ENCODE measurements at places on chromosomes 3 and 15.

DNA sequence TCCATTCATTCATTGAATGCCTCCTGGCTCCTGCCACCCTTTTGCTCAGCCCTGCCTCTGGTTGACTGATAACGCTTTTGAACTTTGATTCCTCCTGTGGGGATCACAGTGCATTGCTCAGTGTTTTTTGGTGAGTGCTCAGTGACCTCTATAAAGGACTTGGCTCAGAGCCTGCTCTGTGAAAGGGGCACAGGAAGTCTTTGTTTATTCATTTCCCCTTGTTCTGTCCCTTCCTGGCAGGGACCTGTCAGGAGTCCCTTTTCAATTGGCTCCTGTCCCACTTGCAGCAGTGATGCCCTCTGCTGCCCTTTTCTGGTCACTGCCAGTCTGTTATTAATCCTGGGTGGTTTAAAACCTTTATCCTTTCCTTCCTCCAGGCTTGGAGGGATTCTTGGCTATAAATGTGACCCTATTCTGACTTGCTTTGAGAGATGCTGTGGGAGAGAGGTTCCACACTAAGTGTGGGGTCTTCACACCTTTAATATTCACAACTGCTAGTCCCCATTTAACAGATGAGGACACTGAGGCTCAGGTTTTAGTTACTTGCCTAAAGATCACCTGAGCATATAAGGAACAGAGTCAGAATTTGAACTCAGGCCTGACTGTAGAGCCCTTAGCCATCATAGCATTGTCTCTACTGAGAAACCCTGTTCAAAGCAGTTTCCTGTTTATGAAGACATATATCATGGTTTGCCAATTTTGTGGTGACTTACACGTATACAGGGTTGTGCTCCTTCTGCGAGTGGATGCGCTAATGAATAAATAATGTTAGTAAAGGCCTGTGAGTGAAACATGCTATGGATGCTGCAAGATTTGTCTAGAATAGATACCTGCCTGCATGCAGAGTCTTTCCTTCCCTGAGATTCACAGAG, 23.2 kb upstream of the TATDN2 start:
- DNase-seq: peak; percentile 51

DNA sequence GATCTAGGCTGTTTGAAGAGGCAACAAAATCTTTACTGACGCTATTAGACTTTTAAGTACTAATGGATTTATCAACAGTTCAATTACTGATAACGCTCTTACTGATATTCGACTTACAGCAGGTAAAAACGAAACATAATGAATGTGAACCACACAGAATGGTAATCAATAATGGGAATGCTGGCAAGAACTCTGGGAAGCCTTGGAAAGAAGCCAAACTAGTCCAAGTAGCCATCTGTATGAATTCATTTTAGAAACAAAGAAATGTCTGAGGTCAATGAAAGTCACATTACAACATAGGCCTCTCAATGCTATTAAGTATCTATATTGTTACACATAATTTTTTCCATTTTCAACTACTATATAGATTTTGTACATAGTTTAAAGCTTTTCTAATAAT, 130.0 kb downstream of the DMXL2 start:
- DNase-seq: no peak

GRCh38 chr15:50219820-50220219, 37.8 kb downstream of the SLC27A2 start:
- DNase-seq: no peak

DNA sequence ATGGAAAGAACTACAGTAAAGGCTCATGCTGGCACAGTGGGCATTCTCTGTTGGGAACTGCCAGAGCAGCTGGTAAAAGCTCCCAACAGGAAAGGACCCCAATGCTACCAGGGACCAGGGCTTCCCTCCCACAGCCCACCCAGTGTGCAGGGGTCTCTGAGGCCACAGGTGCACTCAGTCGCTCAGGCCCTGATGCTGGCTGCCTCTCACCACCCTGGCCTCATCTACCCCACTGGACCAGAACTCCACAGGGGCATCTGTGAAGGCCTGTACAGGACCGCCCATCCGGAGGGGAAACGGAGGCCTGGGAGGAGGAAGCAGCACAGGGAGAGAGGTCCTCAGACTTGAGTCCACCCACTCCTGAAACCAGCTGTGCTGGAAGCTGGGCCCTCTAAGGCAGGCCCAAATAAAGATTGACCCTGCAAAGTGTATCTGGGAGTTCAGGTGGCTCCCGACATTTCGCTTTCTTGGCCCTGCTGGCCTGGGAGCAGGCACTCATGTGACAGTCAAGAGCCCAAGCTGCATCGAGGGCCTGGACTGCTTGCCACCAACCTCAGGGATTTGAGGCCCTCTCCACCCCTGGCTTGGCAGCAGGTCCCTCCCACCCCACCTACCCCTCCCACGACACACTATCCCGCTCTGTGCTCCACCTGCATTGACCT, 12.7 kb downstream of the KLF15 start:
- DNase-seq: no peak

DNA sequence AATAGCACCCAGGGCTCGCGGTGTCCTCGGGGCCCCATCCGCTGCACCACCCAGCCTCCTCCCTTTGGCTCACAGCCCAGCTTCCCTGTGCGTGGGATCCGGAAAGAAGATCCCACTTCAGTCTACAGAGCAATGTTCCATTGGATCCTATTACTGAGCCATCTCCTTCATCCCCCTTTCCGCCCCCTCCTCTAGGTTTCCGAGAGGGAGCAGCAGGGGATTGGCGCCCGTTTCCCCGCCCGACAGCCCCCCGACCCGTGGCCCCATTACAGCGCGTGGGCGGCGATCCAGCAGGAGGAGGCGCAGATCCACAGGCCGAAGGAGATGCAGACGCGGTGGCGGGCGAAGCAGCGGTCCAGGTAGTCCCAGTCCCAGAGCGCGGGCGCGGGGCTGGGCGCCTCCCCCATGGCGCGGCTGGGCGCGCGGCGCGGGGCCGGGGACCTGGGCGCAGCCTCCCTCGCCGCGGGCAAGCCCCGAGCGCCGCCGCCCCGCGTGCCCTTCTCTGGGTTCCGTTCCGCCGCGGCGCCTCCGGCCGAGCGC, 340 bp downstream of the TMEM44 start:
- no peak for DNase-seq

DNA sequence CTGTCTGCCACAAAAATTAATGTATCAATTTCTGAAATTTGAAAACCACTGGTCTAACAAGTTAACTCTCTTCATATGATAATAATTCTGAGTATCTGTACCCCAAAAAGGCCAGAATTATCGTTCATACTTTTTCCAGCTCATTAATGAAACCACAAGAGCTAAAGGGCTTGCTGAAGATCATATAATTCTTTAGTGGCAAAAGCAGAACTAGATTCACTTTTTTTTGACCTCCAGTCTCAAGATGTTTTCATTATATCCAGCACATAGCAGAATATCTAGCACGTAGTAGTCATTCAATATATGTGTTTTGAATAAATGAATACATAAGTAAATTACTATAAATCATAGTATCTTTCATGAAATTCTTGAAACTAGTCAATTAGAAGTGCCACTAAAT, 246.7 kb upstream of the KCNH8 start:
- no peak for DNase-seq

DNA sequence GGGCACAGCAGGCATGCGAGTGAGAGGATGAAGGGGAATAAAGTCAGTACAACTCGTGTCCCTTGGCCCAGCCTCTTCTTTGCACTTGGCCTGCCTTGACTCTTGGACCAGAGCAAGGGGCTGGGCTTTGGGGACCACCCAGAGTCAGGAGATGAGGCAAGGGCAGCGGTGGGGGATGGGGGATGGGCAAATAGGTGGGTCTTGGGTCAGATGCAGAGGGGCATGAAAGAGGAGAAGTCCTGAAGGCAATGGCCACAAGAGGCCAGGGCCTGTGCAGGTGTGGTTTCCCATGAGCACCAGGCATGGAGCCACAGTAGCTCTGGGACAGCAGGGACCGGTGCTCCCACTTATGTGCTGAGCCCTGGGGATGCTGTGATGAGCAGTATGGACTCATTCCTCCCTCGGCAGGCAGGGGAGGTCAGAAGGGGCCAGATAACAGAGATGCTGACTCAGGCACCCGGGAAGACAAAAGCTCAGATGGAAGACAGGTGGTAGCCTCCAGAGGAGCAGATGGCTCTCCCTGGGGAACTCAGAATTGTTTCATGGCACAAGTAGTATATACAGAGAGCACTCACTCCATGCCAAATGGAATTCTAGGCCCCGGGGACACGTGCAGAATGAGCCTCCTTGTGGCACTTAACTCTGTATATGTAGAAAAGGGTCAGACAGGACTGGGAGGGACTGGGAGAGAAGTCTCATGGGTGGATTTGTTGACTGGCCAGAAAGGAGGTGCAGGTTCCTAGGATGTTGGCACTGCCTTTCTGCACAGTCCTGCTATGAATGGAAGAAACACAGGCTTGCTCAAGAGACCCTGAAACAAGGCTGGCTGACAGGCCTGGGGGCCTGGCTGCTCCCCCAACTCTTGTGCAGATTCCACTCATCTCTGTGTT, 14.3 kb downstream of the ZBTB47 start:
- DNase-seq: no peak

DNA sequence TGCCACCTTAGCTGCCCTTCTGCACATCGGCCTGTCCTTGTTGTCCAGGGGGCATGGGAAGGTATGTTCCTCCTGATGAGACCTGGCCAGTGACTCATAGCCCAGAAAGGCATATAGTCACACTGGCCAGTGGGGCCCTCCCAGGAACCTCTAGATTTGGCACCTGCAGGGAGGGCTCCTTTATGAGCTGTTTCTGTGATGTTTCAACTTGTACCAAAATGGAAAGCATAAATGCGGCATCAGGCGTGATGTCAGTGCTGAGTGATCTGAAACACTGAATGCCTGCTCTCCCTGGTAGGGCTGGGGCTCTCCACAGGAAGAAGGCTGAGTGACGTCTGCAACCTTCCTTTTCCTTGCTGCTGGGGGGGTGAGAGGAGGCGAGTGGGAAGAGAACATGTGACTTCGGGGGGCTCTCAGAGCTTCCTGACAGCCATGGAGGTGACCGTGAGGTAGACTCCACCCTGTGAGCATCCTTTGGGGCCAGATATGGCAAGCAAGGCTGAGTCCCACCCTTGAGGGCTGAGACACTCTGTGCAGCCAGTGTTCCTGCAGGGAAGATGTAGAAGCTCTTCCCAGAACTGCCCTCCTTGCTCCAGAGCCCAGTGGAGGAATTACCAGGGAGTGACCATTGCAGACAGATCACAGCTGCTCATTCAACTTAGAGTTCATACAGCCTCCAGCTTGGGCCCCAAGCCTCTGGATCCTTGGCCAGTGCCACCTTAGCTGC, 37.1 kb upstream of the APEH start:
- no peak for DNase-seq

GRCh38 chr15:45594835-45595530, 7.8 kb downstream of the BLOC1S6 start:
- no peak for DNase-seq

- no peak for DNase-seq
Observed at GRCh38 chr3:125679258-125679657, 84.0 kb upstream of the OSBPL11 start.

DNA sequence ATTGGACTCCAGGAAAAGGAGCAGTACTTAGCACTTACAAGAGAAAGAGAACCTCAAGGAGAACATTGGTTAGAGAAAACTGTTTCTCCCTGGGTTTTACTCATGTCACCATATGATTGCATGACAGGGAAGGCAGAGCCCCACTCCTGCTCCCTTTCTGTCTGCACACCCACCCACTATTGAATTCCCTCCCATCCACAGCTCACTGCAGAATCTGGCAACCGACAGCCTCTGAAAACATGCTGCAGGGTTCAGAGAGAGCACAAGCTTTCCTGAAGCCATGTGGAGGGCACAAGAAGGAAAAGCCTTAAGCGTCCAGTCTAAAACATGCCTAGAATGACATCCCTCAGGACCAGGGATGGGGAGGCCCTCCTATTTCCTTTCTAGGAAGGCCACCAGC, 3.0 kb upstream of the IL17RD start:
- DNase-seq: no peak

DNA sequence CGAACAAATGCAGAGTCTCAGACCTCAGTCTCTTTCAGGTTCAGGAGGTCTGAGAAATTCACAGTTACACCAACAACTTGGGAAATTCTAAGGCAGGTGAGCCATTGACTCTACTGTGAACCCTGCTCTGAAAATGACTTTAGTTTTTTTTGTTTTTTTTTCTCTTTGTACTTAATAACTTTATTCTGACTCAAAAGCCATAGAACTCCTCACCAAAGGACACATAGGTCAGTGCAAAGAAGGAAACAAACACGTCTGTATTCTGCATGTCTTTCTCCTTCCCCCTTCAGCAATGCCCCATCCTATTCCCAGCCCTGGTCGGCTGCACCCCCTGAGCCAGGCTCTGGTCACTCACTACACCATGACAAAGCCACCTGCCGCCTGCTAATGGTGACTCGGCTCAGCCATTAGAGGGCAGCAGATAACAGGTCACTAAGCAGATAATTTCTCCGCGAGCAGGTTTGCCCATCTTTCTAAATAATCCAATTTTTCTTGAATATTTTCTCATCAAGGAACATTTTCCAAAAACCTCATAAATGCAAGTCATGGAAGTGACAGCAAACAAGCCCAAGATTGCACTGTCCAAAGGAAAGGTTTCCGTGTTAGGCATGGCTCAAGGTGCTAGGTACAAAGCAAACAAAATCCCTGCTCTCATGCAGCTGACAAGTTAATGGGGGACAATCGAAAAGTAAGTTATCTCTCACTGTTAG, 37.7 kb downstream of the TM4SF4 start:
- DNase-seq: peak; percentile 45

DNA sequence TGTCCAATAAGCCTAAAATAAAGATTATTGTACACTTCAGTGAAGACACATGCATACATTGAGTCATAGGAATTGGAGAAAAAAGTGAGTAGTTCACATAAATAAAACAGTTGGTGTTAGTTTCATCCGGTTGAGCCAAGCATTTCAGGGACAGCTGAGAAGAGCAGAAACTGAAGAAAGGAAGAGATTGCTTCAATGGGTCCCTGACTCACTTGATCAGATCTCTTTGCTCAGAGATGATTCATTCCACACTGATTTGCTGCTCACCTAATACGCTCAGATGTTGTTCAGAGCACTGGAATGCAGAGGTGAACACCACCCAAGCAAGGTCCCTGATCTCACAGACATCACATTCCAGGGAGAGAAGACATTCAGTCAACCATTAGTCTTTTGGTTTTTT, 93.7 kb downstream of the RAD18 start:
- DNase-seq: no peak

DNA sequence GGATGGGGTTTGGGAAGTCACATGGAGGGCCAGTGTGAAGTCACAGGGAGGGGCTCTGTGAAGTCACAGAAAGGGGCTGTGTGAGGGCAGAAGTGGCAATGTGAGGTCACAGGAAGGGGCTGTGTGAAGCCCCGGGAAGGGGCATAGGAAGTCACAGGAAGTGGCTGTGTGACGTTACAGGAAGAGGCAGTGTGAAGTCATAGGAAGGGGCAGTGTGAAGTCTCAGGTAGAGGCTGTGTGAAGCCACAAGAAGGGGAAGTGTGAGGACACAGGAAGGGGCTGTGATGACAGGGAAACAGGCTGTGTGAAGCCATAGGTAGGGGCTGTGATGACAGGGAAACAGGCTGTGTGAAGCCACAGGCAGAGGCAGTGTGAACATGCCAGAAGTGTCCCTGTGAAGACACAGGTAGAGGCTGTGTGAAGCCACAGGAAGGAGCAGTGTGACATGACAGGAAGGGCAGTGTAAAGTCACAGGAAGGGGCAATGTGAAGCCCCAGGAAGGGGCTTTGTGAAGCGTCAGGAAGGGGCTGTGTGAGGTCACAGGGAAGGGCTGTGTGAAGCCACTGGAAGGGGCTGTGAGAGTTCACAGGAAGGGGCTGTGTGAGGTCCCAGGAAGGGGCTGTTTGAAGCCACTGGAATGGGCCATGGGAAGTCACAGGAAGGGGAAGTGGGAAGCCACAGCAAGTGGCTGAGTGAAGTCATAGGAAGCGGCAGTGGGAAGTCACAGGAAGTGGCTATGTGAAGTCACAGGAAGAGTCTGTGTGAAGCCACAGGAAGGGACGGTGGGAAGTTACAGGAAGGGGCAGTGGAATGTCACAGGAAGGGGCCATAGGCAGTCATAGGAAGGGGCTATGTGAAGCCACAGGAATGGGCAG, 37.1 kb downstream of the GASK1A start:
- DNase-seq: no peak
